ENCODE measurements at places on chromosomes 2 and 18.

GRCh38 chr2:145070703-145071102 lies 550.8 kb upstream of the ZEB2 start:
- no peak for DNase-seq

GRCh38 chr18:78913830-78914231 lies 65.8 kb upstream of the SALL3 start:
- DNase-seq: no peak

GRCh38 chr2:203301667-203302066 lies 26.5 kb upstream of the ABI2 start:
- DNase-seq: no peak

GRCh38 chr2:237864444-237864931 lies 5.1 kb downstream of the RAMP1 start:
- DNase-seq: no peak

- DNase-seq: peak; percentile 14
Measured at GRCh38 chr2:63424329-63425078, 163.8 kb downstream of the WDPCP start.
